Fibroblast of skin of scalp (primary cell): ENCODE measurements at places on chromosomes 2 and 18.

DNA sequence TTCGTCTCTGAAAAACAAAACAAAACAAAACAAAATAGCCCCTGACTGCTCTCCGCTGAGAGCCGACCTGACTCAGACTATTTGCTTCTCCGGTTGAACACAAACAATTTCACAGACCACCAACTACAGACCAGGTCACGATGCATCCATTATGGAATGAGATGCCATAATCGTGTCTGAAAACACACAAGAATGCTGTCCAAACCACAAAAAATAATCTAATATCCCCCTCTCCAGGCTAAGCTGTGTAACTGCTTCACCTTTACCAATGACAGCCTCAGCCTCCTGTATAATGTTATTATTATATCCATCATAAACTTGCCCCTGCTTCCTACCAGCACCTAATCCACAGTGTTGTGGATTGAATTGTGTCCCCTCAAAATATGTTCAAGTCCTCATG, 114.7 kb downstream of the DNAH6 start:
- peak; percentile 42 for DNase-seq

- DNase-seq, result no peak
Measured at GRCh38 chr2:200509235-200509611, 645 bp downstream of the KCTD18 start.

DNA sequence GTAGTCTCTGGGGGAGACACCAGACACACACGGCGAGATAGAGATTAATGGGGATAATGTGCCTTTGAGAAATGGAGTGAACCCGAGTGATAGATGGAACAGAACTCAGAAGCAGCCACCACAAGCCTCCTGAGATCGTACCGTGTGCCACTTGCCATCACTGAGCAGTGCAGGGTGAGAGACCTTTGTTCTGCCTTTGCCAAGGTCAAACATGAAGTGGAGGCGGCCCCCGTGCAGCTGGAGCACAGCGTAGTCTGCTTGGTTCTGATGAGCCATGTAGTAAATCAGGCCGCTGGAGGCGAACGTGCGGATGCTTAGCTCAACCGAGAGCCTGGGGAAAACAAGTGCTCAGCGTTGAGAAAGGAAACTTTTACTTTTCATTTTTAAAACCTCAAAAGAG, 167.0 kb downstream of the LAMA1 start:
- no peak for DNase-seq

DNA sequence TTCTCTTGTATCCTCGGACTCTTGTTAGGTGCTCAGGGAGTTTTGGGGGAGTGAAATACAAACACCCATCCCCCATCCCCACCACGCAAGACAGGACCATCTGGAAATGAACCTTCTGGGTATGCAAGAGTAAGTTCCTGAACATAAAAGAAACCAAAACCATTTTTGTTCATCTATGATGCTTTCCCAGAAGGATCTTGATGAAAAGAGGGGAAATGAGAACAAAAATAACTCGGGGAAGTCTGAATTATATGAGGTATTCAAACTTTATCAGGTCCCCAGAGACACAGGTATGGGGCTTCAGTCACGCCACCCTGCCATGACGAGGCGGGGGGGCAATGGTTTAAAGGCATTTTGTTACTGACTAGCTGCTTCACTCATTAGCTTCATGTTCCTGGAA, 68.6 kb upstream of the DNMT3A start:
- no peak for DNase-seq

DNA sequence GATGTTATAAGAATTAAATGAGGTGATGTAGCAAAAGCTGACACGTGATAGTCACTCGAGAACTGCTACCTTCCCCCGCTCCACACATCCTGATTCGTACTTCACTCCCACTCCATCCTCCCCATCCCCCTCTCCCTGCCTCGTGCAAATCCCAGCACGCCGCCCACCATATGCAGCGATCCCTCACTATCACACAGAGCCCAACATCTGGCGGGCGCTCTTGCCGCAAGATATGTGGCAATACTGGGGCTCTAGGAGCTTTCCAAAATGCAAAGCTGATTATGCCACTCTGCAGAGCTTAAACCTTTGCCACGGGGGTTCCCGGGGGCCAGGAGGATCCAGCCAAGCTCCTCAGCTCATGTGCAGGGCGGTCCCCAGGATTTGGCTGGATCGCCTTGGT, 37.4 kb downstream of the DNMT3A start:
- DNase-seq, result no peak

- DNase-seq, result no peak
Measured at GRCh38 chr2:136126421-136126926, 8.5 kb upstream of the CXCR4 start.

GRCh38 chr2:72090271-72090720, 57.4 kb downstream of the CYP26B1 start:
- DNase-seq, result no peak

GRCh38 chr2:37654932-37655841, 16.3 kb downstream of the CDC42EP3 start:
- DNase-seq, result no peak

DNA sequence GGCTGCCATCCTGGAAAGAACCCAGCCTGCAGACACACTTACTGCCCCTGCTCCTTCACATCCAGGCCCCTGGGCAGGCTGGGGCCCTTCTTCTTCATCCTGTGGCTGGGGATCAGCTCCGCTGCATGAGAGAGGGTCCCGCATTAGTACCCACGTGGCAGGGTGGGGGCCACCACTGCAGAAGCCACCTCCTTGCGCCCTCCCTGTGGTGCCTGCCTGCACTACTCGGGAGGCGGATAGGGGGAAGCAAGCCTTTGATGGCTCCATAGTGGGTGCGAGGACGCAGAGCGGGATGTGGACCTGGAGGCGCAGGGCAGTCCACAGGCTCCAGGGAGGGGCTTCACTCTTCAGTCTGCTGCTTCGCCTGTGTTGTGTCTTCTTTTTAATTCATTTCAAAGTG, 46.7 kb downstream of the GPC1 start:
- no peak for DNase-seq

GRCh38 chr2:55025627-55026026, 24.6 kb downstream of the RTN4 start:
- DNase-seq, result no peak
